Colonic mucosa (tissue), 4 donors: ENCODE measurements at places on chromosomes 7 and 10. TPM values are rescaled to one million over a fixed set of nuclear protein-coding genes. Genes with fewer than 3 reads are reported as not detected.
A peak's percentile ranks its signal among the peaks of the same experiment; 100 is the strongest.

Gene GTPBP4
- 22.4 TPM for total RNA-seq

Gene CHAT
- total RNA-seq, result 1.2 TPM

Gene TNKS2
- 19.3 TPM for total RNA-seq

Gene CYP3A7
- total RNA-seq, result not detected

Gene DNAJC1
- total RNA-seq, result 27.4 TPM

Gene CLRN3
- 76.8 TPM for total RNA-seq

Gene C10orf105
- total RNA-seq, result 0.07 TPM

Gene OR2F2
- total RNA-seq, result not detected

GRCh38 chr7:110623436-110623835 is 467.5 kb upstream of the LRRN3 start:
- no peak for DNase-seq
- H3K4me3 ChIP-seq, result no peak overlapping the region
- H3K27me3 ChIP-seq, result no peaks in the 10 kb centered on the region
- H3K4me1 ChIP-seq, result no peaks in the 10 kb centered on the region
- H3K36me3 ChIP-seq, result no peaks in the 10 kb centered on the region
- H3K27ac ChIP-seq, result no peak overlapping the region

DNA sequence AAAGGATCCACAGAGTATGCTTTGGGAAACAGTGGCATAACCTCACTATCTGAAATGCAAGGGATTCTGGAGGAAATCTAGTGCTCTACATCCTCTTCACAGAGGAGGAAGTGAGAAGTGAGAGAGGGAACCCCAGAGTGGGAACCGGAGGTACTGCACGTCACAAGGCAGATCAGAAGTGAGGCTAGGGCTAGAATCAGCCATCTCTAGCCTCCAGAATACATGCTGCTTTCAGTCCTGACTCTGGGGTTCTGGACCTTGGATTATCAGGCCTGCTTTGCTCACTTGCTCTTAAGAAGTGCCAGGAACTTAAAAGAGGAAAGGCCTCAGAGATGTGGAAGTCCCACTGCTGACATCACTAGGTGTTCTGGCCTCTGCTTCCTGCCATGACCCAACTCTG is 25.7 kb downstream of the ZNF503 start:
- H3K4me3 ChIP-seq, result no peak overlapping the region
- no peaks in the 10 kb centered on the region for H3K36me3 ChIP-seq
- H3K4me1 ChIP-seq, result no peaks in the 10 kb centered on the region
- no peak overlapping the region for H3K27ac ChIP-seq

GRCh38 chr10:52744057-52744805 is 28.4 kb downstream of the MBL2 start:
- no peaks in the 10 kb centered on the region for H3K36me3 ChIP-seq
- DNase-seq, result no peak
- H3K4me1 ChIP-seq, result no peaks in the 10 kb centered on the region
- H3K4me3 ChIP-seq, result no peak overlapping the region
- no peaks in the 10 kb centered on the region for H3K27me3 ChIP-seq

GRCh38 chr10:123912871-123913270 is 21.3 kb upstream of the CPXM2 start:
- H3K4me3 ChIP-seq, result no peak overlapping the region
- H3K36me3 ChIP-seq, result no peaks in the 10 kb centered on the region
- H3K27me3 ChIP-seq, result no peaks in the 10 kb centered on the region
- H3K4me1 ChIP-seq, result no peaks in the 10 kb centered on the region

GRCh38 chr10:91007655-91008054 is 86.8 kb upstream of the ANKRD1 start:
- no peaks in the 10 kb centered on the region for H3K36me3 ChIP-seq
- no peaks in the 10 kb centered on the region for H3K4me1 ChIP-seq
- H3K27me3 ChIP-seq, result no peaks in the 10 kb centered on the region
- H3K27ac ChIP-seq, result no peak overlapping the region
- DNase-seq, result no peak

DNA sequence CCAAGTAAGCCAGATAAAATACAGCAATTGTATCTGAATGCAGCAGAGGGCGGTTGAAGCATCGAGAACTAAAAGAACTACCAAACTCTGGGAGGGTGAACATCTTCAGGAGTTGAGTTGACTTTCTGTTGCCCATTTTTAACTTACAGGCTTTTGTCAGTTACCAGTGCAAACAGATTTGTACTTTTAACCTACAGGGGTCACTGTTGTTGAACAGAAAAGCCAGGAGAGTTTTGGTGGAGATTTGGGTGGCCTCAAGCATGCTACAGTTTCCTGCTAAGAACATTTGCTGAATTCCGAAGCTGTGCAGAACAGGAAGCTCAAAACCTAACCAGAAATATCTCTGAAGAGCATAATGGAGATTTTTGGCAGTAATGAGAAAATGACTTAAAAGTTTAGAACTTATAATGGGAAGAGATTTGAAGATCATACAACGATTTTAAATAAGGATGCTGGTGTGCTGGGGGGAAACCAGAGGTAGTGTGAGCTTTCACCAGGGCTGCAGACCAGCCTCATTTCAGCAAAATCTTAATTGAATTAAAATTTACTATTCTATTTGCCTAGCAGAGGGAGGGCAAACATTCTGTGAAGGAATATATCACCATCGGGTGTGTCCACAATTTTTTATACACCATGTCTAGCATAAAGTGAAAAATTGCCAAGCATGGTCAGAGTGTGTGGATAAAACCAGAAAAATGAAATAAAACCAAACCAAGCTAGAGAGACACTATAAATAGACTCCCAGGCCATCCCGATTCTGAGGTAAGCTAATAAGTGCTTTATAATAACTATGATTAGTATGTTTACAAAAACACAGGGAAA is 208.6 kb upstream of the CCDC6 start:
- H3K27me3 ChIP-seq, result no peaks in the 10 kb centered on the region
- no peak overlapping the region for H3K4me3 ChIP-seq
- no peaks in the 10 kb centered on the region for H3K36me3 ChIP-seq
- DNase-seq, result peak; percentile 24
- no peaks in the 10 kb centered on the region for H3K4me1 ChIP-seq

DNA sequence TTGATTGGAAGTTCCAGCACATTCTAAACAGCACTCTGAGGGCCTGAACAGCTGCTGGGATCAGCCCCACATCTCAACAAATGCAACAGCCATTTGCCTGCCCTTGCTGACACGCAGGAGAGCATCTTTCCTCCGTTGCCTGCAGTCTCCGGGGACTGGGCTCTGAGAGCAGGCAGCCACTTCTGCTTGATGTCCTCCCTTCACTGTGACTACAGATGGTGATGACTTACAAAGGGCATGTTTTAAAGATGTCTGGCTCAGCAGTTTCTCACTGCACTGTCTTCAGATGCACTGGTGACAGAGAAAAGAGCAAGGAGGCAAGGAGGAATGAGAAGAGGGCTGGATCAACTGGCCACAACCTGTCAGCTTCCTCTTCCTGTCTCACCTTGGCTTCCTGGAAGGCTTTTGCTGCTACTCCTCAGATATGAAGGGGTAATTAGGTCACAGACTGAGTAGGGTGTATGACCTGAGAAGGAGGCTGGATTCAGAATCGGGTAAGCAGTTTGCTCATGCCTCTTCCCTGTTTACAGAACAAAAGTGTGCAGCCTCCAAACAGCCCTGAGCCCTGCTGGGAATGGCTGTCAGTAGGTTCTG is 143.5 kb upstream of the GHITM start:
- H3K4me1 ChIP-seq, result no peaks in the 10 kb centered on the region
- no peak for DNase-seq
- no peak overlapping the region for H3K4me3 ChIP-seq
- no peaks in the 10 kb centered on the region for H3K27me3 ChIP-seq
- no peaks in the 10 kb centered on the region for H3K36me3 ChIP-seq

DNA sequence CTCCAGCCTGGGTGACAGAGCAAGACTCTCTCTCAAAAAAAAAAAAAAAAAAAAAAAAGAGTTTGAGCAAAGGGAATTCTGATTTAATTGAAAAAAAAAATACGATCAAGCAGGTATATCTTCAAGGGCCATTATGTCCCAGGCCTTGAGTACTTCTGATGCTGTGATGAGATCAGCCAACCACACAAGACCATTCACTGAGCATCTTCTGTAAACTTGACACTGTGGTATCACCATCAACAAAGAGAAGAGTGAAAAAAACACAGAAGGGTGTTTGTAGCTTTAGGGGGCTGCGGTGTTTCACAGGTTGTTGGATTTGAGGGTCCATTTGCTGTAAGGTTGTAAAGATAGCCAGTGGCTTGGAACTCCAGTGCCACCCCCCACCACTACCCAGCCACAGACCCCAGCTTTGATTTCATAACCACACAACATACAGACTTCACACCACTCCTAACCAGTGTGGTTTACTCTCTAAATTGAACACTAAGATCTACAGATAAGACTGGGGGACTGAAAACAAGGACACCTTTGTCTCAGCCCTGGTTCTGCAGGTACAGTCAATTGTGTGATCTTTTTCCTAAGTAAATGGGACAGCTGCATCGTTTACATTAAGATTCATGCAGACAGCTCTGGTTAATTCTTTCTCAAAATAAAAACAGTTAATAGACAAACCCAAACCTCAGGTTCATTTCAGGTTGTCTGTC is 66.4 kb downstream of the CDC123 start:
- no peak overlapping the region for H3K4me3 ChIP-seq
- peaks cover 4% of the 10 kb centered on the region for H3K4me1 ChIP-seq

DNA sequence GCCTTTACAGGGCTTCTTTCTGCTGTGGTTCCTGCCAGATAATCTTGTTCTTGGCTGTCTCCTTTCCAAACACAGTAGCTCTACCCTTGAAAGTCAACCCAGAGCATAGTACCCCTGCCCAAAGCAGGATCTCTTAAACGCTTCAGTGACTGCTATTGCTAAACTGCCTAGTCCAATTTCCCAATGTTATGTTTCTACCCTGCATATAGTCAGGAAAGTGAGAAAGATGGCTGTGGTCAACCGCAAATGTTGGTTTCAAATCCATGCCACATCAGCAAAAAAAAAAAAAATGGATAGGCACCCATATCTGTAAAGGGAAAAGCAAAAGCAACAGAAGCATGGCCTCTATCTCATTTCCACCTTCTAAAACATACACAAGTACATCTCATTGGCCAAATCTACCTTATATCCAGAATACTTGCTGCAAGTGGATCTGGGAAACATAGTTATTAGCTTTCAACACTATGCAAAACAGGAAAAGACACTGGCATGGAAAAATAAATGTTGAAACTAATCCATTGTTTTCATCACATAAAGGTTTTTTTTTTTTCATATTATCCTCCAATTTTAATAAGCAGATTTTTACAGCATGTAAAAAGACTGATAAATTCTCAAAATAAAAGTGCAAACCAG is 59.8 kb downstream of the DNAJC1 start:
- no peaks in the 10 kb centered on the region for H3K27me3 ChIP-seq
- H3K36me3 ChIP-seq, result no peaks in the 10 kb centered on the region
- H3K4me3 ChIP-seq, result no peak overlapping the region
- no peak overlapping the region for H3K27ac ChIP-seq
- DNase-seq, result no peak

- no peaks in the 10 kb centered on the region for H3K4me1 ChIP-seq
- no peak overlapping the region for H3K27ac ChIP-seq
- no peaks in the 10 kb centered on the region for H3K36me3 ChIP-seq
- no peak for DNase-seq
- H3K27me3 ChIP-seq, result no peaks in the 10 kb centered on the region
- H3K4me3 ChIP-seq, result no peak overlapping the region
Observed at GRCh38 chr7:3466261-3466660, 165.2 kb downstream of the SDK1 start.

- H3K4me1 ChIP-seq, result no peaks in the 10 kb centered on the region
- no peak overlapping the region for H3K27ac ChIP-seq
- no peaks in the 10 kb centered on the region for H3K36me3 ChIP-seq
- H3K4me3 ChIP-seq, result no peak overlapping the region
Observed at GRCh38 chr7:14294637-14295036, 305.2 kb upstream of the ETV1 start.

DNA sequence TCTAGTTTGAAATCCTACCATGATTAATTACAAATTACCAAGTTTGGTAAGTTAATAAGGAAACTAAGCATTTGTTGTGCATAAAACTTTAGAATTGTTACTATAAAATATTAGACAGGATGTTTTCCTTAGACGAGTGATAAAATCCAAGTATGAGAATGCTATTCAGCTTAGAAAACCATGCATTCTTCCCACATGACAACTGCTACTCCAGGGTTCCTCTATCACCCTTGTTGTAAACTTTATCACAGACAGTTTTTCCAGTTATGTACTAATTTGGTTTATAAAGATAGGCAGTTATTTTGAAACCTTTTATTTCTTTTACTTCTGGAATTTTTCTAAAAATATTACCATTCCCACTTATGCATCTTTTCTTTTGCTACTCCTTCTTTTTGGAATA is 52.0 kb downstream of the SIRT1 start:
- no peaks in the 10 kb centered on the region for H3K4me1 ChIP-seq
- no peaks in the 10 kb centered on the region for H3K27me3 ChIP-seq
- no peak overlapping the region for H3K27ac ChIP-seq
- DNase-seq, result no peak
- no peaks in the 10 kb centered on the region for H3K36me3 ChIP-seq

GRCh38 chr7:114663502-114663901 is 248.9 kb downstream of the FOXP2 start:
- DNase-seq, result no peak
- H3K36me3 ChIP-seq, result no peaks in the 10 kb centered on the region
- no peak overlapping the region for H3K27ac ChIP-seq
